ENCODE measurements at places on chromosomes 5 and 9. TPM values are rescaled to one million over a fixed set of nuclear protein-coding genes. Genes with fewer than 3 reads are reported as not detected.

- DNase-seq, result no peak
These were observed 559.0 kb upstream of the DAP start for GRCh38 chr5:11319836-11320580.

- no peak for DNase-seq
These were observed 57.4 kb downstream of the PPIP5K2 start for GRCh38 chr5:103177543-103177942.

DNA sequence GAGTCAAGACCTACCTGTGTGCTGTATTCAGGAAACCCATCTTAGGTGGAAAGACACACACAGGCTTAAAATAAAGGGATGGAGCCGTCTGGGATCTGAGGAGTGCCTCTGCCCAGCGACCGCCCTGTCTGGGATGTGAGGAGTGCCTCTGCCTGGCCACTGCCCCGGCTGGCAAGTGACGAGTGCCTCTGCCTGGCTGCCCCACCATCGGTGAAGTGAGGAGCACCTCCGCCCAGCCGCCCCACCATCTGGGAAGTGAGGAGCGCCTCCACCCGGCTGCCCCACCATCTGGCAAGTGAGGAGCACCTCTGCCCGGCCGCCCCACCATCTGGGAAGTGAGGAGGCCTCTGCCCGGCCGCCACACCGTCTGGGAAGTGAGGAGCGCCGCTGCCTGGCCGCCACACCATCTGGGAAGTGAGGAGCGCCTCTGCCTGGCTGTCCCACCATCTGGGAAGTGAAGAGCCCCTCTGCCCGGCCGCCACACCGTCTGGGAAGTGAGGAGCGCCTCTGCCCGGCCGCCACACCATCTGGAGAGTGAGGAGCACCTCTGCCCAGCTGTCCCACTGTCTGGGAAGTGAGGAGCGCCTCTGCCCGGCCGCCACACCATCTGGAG, 33.7 kb downstream of the SAXO1 start:
- DNase-seq, result no peak

- DNase-seq, result no peak
These were observed 22.5 kb downstream of the PITX1 start for GRCh38 chr5:135011355-135012032.

- no peak for DNase-seq
These were observed 88.6 kb upstream of the CDKN2B start for GRCh38 chr9:22097707-22098106.

- DNase-seq, result no peak
These were observed 323.5 kb upstream of the PTGER4 start for GRCh38 chr5:40356248-40356647.

Gene B4GALT1
- total RNA-seq, result 33.5 TPM

GRCh38 chr5:112492291-112492690, 73.2 kb upstream of the EPB41L4A start:
- peak; percentile 19 for DNase-seq

- no peak for DNase-seq
These were observed 126.9 kb upstream of the ATP10B start for GRCh38 chr5:160978944-160979343.

GRCh38 chr9:134215420-134215698, 51.0 kb upstream of the RNU6ATAC start:
- DNase-seq, result no peak

Gene NDUFAF2
- total RNA-seq, result 48.8 TPM

Gene NUTM2F
- total RNA-seq, result not detected

Gene CREB3
- 23.7 TPM for total RNA-seq

DNA sequence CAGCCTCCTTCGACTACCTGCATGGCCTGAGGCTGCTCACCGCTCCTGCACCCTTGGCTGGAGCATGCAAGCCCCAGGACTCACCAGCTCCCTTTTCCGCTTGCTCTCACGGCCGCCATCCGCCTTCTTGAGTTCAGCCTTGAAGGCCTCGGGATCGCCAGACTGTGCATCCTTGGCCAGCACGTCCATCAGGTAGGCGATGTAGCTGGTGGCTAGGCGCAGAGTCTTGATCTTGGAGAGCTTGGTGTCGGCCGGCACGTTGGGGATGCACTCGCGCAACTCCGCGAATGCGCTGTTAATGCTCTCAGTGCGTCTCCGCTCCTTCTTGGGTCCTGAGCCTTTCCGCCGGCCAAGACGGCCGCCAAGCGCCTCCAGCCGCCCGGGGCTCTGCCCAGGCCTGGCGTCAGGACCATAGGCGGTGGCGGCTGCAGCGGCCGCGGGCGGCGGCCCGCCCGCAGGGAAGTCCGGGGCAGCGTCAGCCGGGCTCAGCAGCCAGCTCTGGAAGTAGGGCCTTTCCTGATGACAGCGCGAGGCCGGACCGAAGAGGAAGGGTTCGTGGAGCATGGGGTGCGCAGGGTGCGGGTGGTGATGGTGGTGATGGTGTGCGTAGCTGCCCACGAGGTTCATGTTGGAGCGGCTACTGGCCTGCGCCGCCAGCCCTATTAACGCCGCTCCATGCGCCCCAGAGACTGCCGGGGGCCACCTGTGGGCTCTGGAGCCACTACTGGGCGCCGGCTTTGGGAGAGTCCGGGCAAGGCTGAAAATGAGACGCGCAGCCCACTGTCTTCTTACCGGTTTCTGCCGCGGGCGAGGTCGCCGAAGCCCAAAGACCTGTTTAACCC, 424 bp downstream of the HAND1 start:
- no peak for DNase-seq

GRCh38 chr5:161432798-161433197, 113.7 kb downstream of the GABRB2 start:
- no peak for DNase-seq

DNA sequence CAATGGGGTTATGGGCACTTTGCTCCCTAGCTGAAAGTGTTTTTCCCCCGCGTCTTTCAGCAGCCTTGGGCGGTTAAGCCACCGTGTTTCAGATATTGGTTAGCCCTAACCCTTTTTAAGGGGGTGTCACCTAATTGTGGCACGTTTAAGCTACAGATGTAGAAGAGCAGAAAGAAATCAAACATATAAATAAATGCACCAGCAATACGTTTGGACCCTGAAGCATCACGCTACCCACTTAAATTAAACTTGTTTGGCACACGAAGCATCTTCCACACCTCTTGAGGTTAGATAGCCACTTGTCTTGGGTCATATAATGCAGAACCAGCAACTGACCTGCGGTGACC, 768 bp downstream of the YTHDC2 start:
- no peak for DNase-seq

DNA sequence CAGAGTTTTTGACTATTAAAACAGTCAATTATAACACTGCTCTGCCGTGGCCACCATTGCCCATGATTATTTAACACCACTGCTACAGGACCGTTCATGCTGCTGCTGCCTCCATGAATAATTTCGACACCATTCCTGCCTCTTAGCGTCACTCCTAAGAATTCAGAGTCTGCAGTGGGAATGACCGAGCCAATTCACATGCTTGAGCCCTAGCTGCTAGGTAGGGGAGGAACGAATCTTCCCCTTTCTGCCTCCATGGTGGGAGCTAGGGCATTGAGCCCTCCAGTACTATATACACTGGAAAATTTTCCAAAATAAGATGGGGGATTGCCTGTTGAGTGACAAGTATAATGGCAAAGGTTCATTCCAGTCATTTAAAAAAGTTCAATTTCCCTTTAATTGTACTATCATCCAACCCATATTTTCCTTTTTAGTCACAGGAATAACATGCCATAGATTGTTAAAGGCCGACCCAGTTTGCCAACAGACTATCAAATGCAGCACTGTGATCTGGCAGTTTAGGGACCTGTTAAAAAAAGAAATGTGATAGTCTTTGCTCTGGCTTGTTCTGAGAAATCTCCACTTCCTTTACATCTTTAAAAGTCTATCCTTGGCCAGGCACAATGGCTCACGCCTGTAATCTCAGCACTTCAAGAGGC, 13.5 kb upstream of the B4GALT1 start:
- DNase-seq, result no peak

Gene WASHC1
- total RNA-seq, result 13.7 TPM

DNA sequence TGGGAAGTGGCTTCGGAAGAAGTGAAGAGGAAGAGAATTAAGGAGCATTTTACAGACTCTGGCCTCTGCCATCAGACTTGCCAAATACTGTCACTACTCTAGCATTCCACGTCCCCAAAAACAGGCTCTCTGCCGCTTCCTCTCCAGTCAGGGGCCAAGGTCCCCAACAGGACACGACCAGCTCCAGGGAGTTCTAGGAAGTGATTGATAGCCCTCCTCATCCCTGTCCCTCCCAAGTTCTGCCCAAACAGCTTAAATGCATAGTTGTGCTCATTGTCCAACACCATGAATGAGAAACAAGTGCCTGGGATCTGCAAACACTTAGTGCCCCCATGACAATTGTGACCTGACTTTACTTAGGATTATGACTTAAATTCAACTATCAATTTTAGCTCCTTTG, 96.5 kb downstream of the MED10 start:
- DNase-seq, result no peak

DNA sequence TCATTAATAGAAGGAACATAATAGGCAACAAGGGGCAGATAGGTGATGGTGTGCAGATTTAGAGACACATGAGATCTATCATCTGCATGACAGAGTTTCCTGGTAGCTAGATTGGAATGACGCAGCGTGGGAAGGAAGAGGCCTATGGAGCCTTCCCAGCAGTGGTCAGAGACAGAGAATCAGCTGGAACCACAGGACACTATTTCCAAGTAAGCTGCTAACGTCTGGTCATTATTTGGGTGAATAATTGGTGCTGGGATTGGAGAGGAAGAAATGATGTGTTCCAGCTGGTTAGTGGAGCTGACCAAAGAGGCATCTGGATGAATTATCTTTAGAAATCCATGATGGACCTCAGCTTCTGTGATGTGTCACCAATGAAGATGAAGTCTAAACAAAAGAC, 91.2 kb upstream of the PRR16 start:
- no peak for DNase-seq

Gene SPATA31C1
- total RNA-seq, result not detected

Gene TMEM171
- not detected for total RNA-seq

GRCh38 chr5:2257326-2258244, 374.9 kb upstream of the IRX4 start:
- no peak for DNase-seq

- DNase-seq, result no peak
These were observed 36.8 kb upstream of the SNX2 start for GRCh38 chr5:122738088-122738487.

GRCh38 chr5:57804007-57804444, 321.4 kb upstream of the ACTBL2 start:
- DNase-seq, result no peak

Gene SLC25A2
- 0.21 TPM for total RNA-seq

- DNase-seq, result peak; percentile 35
These were observed 459 bp upstream of the ERAP2 start for GRCh38 chr5:96875791-96876291.

Gene FAM153A
- total RNA-seq, result 27.0 TPM

DNA sequence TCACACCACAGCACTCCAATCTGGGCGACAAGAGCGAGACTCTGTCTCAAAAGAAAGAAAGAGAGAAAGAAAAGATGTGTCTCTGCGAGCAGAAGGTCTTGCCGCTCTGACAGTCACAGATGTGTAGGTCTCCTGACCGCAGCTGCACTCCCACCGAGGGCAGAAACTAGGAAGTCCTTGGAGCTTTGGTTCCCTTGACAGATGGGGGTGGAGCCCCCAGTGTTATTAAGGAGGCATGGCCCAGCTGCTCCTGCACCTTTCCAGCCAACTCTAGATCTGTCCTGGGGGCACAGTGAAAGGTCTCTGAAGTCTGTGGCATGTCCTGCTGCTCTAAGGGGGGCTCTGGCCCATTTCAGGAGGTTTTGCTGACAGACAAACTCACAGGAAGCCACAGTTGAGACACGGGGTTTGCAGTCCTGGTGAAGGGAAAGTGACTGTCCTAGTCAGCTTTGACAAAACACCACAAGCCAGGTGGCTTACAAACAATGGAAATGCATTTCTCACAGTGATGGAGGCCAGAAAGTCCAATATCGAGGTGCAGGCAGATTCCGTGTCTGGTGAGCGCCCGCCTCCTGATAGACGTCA, 9.0 kb upstream of the DIPK1B start:
- DNase-seq, result no peak

Data from activated naive CD8-positive, alpha-beta T cell treated with anti-CD3 and anti-CD28 coated beads for 36 hours (primary cell).